ENCODE measurements at places on chromosomes 6 and 20.

DNA sequence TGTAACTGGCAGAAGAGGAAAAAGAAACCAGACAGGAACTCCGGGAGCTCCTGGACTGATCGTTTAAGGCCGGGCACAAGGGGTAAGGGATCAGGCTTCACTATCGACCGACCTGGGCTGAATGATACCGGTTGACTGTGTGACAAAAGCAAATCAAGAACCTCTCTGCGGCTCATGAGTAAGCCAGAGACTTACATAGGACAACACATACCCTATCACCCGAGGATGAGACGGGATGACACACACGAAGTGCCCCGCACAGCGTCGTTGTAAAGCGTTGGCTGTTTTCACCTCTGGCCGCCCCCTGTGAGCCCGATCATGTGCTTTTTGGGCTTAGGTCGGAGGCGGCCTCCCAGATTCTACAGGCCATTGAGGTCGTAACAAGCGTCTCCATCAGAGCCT lies 695 bp upstream of the TGIF2 start:
- peak; percentile 56 for DNase-seq

DNA sequence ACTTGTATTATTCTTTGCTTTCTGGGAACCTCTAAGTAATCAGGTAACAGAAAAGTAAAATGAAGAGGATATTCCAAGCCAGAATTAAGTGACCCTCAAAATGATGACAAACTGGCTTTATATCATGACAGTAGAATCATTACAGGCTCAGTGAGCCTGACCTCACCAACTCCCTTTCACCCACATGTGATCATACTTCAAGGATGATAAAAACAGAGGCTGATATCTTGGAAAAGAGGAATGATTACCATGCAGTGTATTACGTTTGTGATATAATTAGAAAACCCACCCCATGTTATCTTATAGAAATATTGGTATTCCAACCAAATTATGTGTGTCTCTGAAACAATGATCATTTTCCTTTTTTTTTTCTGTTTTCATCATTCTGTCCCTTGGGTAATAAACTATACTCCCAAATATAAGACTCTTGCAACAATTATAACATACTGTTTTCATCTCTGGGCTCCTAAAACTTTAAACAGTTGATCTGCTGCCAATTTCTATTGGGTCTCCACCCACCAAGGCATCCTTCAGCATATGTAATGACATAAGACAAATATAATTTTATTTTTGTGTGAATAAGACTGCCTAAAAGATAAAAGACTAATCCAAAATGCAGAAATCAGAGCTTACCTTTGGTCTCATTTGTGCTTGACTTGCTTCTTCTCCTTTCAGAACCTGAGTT lies 115.7 kb downstream of the DST start:
- no peak for DNase-seq

GRCh38 chr6:52815167-52816092 lies 11.8 kb upstream of the GSTA1 start:
- DNase-seq = peak; percentile 54

GRCh38 chr6:9409126-9409525 lies 973.8 kb upstream of the SLC35B3 start:
- DNase-seq = no peak

All from activated CD4-positive, alpha-beta T cell treated with anti-CD3 and anti-CD28 coated beads, Interleukin-2, amount 50 U/mL, for 16 hours (primary cell).